ENCODE measurements at places on chromosomes 1 and 21. TPM values are rescaled to one million over a fixed set of nuclear protein-coding genes. Genes with fewer than 3 reads are reported as not detected.
A peak's percentile ranks its signal among the peaks of the same experiment; 100 is the strongest.

- DNase-seq = no peak
These were observed 61.7 kb downstream of the KCNT2 start for GRCh38 chr1:196546272-196547111.

Gene LCE1E
- not detected for total RNA-seq

- DNase-seq = no peak
These were observed 12.9 kb downstream of the FAM177B start for GRCh38 chr1:222749927-222750326.

Gene RGS16
- total RNA-seq = 1.5 TPM

DNA sequence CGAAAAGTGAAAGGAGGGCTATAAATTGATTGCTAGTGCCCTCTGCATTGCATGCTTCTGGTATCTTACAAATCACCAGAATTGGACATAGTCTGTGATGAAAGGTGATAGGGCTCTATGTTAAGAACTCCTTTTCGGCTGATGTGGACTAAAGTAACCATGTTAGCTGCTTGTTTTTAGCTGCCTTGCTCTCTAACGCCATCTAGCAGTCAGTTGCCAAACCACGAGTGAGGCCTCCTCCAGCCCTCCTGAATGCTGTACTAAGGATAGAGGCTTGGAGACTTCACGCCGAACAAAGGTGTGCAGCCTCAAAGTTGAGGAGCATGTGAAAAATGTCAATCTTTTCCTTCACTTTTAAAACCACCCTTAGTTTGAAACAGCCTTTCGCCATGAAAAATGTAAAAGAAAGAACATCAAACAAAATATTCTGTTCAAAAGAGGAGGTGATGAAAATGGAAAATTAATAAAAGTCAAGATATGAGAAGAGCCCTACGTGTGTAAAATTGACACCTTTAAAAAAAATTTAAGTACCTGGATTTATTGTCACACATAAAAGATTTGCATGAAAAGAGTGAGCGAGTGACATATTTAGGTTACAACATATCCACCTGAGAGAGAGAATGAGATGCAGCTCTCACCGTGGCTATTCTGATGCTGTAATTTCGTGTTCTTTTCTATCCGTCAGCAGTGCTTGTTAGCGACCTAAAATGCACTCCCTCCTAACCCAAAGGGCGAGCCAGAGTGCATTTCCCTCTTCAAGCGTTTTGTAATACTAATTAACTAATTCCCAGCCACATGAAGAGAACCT is 8.1 kb downstream of the LRRC53 start:
- no peak for DNase-seq

DNA sequence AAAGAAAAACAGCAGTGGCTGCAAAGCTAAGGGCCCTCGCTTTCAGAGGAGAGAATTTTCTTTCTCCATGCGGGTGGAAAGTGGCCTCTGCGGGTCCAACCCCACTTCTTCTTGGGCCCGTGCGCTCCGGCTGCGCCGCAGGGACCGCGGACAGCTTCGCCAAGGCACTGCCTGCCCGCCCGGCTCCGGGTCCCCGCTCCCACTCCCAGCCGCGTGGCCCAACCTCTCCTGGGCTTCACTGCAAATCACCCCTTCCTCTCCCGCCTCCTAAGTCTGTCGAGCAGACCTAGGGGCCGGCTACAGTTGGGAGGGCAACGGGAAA is 1.0 kb upstream of the RUNX3 start:
- DNase-seq = no peak

- DNase-seq = no peak
These were observed 330.1 kb downstream of the PLPP3 start for GRCh38 chr1:56249234-56249633.

- peak; percentile 20 for DNase-seq
These were observed 134.8 kb downstream of the SETD4 start for GRCh38 chr21:35925497-35925896.

- DNase-seq = no peak
These were observed 24.1 kb downstream of the CEPT1 start for GRCh38 chr1:111164151-111164550.

GRCh38 chr1:203368624-203369451 is 17.9 kb upstream of the FMOD start:
- no peak for DNase-seq

- DNase-seq = no peak
These were observed 51.6 kb downstream of the GNG4 start for GRCh38 chr1:235597867-235598553.

DNA sequence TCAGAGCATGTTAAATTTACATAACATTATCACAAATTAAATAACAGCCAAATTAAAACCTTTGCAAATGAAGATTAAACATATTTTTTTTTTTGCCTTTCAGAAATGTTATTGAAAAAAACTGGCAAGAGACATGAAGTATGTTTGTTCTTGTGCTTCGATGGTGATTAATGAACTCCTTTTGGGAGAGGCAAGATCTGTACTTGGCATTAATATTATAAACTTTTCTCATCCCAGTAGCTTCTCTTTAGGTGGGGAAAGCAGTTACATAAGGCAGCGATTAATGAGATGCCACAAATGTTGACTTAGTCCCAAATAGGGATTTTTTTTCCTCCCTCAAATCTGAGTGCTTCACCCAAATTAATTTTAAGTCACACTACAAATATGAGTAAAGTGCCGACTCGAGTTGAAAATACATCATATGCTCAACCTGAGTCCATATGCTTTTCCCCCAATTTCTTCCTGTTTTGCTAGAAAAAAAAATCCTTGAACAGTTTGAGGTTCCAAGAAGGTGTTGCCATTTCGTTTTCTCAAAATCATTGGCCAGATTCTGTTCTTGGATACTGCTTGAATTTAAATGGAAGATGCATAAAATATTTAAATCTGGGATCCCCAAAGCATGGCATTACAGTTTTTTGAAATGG is 294.5 kb downstream of the VAV3 start:
- DNase-seq = no peak

GRCh38 chr21:45322231-45322959 is 34.7 kb upstream of the POFUT2 start:
- DNase-seq = no peak

Gene FCAMR
- total RNA-seq = not detected

DNA sequence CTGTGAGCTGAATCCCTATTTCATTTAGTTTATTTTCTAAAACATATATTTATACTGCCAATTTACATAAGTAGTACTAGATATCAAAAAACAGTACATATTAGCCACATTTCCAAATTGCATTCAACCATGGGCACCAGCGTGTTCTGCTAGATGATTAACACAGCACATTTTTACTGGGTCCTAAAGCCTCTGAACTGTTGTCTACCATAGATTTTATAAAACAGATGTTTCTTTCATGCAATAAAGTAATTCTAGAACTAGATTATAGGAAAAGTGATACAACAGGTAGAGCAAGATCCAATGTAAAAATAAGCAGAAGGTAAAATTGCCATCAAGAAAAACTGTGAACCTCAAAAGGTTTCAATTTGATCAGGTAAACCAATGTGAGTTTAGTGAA is 108.6 kb downstream of the FAF1 start:
- no peak for DNase-seq

Data from prostate gland (tissue), 2 donors.